ENCODE measurements at places on chromosomes 3 and 15.

GRCh38 chr3:175728566-175728965, 869.4 kb downstream of the NAALADL2 start:
- no peak for DNase-seq

DNA sequence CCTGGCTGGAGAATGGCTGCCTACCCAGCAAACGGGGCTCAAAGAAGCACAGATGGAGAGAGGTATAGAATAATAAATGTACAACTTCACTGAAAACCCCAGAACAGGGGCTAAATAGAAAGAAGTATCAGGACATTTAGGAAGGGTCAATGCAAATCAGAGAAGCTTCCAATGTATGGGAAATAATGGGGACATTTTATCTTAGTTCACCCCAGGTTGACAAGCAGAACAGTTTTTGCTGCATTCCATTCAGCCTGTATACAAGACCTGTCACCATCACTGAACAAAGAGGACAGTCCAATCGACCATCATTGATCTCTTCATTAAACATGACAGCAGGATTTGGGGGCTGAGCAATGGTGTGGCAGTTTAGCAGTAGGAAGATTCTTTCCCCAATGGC, 68.1 kb downstream of the MYH15 start:
- no peak for DNase-seq

DNA sequence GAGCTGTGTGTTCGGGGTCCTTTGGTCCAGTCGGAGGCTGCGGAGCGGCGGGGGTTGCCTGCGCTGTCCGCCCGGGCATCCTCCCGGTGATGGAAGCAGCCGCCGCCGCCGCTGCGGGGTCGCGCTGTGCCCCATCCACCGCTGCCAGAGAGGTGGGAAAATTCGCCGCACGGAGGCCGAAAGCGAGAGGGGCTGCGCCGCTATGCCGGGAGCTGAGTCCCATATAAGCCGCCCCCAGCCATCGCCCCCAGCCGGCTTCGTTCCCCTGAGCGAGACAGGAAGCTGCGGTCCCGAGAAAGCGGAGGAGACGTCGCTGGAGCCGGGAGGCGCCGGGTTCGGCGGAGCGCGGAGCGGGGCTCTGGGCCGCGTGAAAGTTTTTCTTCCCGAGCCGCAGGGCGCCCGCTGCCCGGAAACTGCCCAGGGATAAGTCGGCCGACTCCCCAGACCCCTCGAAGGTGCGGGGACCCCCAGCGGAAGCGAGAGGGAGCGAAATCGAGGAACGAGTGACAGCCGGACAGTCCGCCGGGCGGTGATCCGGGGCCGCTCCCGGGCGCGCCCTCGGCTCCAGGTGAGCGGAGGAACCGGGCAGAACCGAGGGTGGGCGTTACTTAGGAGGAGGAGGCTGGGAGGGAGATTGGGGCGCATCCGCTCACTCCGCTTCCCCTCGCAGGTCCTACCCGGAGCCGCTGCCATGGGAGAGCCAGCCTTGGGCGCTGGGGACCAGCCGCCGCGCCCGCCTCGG, 574 bp downstream of the CHST2 start:
- peak; percentile 36 for DNase-seq

GRCh38 chr3:2614578-2614977, 495.6 kb downstream of the IL5RA start:
- no peak for DNase-seq

GRCh38 chr3:9146367-9147071, 102.9 kb downstream of the SRGAP3 start:
- DNase-seq = no peak

GRCh38 chr3:3340526-3340925, 161.0 kb upstream of the CRBN start:
- DNase-seq = no peak

DNA sequence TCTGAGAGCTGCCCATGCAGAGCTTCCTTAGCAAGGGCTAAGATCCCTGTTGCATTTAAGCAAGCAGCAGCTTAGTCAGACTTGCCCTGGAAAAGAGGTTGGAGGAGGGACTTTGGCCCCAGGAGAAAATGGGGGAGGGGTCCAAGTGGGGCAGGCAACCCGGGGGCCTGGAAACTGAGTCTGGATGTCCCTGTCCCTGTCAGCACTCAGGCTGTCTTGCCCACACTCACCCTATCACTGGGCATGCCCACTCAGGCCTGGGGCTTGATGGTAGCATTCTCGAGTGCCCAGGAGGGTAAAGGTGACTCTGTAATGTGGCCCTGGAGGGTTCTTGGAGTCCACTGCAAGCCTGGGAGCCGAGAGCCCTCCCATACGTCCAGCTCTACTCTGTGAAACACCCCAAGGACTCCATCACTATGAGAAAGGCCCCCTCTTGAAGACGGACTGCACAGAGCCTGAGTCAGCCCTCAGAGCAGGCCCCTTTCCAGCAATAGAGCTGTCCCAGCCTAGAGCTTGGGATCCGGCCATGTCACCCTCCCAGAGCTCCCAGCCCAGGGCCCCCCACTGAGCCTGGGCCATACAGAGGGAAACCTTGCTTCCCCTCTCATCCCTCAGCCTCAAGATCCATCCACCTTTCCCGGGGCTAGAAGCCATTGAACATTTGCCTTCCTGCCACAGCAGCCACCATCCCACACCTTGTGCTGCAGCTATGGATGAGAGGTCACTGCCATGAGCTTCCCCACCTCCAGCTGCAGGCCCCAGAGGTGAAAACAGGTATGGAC, 13.4 kb downstream of the MYL3 start:
- no peak for DNase-seq

- no peak for DNase-seq
Measured at GRCh38 chr3:87509401-87509800, 233.0 kb upstream of the POU1F1 start.

- DNase-seq = peak; percentile 59
Measured at GRCh38 chr3:10602769-10603768, 97.7 kb upstream of the ATP2B2 start.

DNA sequence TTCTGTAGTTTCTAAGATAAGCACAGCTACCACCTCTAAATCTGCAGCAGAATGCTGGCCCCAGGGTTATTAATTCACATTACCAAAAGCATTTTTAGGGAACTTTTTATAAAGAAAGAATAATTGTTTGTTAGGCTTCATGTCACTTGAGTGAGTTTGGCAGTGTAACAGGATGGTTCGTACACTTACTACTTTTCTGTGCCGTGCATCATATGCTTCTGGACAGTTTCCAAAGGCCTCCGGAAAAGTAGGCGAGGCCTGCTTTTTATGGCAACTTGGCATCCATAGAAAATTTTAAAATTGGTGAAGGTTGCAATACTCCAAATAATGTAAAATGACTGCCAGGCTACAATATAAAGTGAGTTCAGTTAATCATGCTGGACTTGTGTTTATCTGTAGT, 30.0 kb downstream of the NIPA2 start:
- no peak for DNase-seq
